ENCODE measurements at places on chromosomes 7 and 10. TPM values are rescaled to one million over a fixed set of nuclear protein-coding genes. Genes with fewer than 3 reads are reported as not detected.

SLC13A1 gene
- not detected for total RNA-seq

DNA sequence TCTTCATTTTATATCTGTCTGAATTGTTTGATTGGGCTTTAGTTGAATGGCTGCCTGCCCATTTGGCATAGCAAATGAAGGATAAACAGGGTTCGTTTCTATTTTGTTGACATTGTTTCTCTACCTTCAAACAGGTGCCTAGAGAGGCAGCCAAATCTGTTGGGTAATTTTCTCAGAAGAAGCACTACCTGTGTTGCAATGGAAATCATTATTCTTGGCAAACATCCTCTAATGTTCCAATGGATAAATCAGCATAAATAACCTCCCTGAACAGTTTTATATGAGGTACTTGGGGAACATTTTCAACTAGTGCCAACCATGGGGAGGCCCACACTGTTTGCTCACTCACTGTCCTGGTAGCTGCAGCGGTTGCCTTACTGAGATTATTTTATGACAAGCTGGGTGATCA is 64.4 kb upstream of the PLPP4 start:
- DNase-seq: no peak

DNA sequence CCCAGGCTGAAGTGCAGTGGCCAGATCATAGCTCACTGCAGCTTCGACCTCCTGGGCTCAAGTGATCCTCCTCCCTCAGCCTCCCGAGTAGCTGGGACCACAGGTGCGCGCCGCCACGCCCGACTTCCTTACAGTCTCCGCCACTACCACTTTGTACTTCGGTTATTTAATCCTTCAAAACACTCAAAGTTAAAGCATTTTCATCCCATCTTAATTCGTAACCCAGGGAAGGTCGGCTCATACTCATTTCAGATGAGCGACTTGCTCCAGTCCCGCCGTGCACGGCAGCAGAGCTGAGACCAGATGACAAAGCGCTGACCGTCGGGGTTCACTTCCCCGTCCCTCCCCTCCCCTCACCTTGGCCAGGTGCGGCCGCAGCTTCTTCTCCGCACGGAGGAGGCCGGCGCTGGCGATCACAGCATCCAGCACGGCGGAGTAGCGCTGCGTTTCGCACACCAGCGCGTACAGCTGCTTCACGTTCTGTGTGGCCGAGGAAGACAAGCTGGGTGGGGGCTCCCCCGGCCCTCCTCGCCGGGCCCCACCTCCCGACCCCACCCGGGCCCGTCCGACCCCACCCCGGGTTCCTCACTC is 457 bp downstream of the NSUN5 start:
- DNase-seq: no peak

- DNase-seq: no peak
These were observed 54.5 kb downstream of the WAC start for GRCh38 chr10:28587270-28587969.

DNA sequence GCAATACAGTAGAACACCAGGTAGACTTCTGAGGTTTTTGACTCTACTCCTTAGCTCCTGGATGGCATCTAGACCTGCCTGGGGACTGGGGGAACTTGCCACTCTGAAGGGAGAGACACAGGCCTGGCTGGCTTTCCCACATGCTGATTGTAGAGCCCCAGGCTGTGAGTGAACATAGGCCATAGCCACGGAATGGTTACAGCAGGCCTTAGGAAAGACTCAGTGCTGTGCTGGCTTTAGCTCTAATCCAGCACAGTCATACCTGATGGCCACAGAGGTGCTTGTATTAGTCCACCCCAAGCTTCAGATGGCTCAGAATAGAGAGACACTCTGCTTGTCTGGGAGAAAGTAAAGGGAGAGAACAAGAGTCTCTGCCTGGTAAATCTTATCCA is 35.0 kb upstream of the ARHGAP12 start:
- DNase-seq: no peak

Data from activated CD4-positive, alpha-beta T cell treated with anti-CD3 and anti-CD28 coated beads, Interleukin-2, amount 10 ng/mL, durations not matched to agents 24 days and 14 days (primary cell).